ENCODE measurements at places on chromosomes 1 and 21.

DNA sequence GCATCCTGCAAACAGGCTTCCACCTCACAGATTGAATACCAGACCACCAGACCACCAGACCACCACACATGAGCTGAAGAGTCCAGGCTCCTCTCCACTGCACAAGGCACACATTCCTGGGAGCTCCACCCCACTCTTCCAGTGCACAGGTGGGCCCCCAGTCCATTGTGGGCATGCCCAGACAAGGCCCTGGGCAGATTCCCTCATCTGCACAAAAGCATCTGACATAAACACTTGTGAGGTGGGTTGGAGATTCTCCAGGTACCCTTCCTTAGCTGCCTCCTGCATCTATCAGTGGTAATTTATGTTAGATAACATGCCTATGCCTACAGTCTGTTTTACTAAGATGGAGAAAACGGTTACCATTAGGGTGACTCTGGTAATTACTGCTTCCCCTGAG, 11.6 kb upstream of the CTBS start:
- no peak for DNase-seq

DNA sequence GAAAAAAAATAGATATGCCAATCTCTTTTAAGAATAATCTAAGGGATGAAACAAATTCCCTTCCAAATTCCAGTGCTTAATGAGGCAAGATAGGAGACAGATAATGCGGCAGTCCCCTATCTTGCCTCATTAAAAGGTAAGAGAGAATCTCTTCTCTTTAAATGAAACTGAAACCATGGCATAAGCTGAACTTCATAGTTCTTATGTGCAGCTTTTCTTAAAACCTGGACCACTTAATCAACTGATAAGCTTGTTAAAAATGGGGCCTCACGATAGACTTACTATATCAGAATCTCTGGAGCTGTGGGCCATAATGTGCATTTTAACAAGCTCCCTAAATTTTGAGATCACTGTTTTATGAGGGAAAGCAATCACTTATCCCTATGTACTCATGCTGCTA, 79.2 kb downstream of the NIBAN1 start:
- DNase-seq: no peak

DNA sequence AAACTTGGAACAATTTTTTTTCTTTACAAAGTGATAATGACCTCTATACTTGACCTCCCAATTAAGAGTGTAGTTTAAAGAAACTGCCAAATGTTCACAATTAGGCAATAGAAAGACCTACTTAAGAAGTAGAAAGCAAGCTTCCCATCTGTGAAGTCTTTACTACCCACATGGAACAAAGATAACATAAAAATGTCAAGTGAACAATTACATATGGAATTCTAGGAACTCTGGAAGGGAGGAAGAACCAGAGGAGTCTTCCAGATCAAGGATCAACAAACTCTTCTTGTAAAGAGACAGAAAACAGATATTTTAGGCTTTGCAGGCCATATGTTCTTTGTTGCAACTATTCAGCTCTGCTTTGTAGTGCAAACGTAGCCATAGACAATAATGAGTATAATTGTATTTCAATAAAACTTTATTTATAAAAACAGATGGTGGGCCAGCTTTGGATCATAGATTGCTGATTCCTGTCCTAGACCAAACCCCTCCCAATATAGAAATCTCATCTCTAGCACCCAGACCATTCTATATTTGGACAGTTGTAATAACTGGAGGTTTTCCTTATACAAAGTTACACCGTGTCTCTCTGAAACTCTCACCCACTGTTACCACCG, 68.4 kb upstream of the MAGI3 start:
- no peak for DNase-seq

GRCh38 chr1:70509996-70510876, 99.2 kb downstream of the CTH start:
- DNase-seq: peak; percentile 14

GRCh38 chr21:34018910-34019309, 54.5 kb upstream of the MRPS6 start:
- no peak for DNase-seq

DNA sequence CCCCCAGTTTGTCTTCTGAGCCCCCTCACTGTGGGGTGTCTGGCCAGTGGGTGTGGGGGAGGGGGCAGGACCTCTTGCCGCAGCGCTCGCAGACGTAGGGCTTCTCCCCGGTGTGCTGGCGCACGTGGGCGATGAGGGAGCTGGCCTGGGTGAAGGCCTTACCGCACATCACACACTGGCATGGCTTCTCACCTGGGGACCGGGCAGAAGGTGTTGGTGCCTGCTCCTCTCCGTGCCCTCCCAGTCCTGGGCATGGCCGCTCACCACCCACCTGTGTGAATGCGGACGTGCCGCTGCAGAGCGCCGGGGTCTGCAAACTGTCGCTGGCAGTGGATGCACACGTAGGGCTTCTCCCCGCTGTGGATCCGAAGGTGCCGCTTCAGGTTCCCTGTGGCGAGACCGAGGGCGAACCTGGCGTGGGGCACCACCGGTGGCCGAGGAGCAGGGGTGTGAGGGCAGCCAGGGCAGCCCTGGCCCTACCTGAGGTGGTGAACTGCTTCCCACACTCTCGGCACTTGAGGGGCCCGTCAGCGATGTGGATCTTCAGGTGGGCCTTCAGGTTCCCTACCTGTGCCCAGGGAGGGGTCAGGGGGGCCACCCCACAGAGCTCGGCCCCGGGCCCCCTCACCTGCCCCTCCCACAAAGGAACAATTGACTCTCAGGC, 32.4 kb downstream of the ZBTB17 start:
- DNase-seq: no peak

DNA sequence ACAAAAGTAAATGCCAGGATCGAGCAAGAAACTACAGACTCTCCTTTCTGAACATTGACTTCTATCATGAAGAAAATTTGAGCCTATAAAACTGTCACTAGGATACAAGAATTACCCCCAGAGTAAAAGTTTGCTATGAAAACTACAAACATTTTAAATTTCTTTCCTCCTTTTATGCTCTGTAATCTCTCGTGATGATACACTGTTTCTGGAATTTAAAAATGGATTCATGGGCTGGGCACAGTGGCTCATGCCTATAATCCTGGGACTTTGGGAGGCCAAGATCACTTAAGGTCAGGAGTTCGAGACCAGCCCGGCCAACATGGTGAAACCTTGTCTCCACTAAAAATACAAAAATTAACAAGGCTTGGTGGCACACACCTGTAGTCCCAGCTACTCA, 181.3 kb downstream of the ZNF281 start:
- DNase-seq: no peak

GRCh38 chr21:34857874-34858273, 189.1 kb downstream of the CLIC6 start:
- DNase-seq: no peak

GRCh38 chr1:211978596-211978995, 56.8 kb downstream of the INTS7 start:
- DNase-seq: no peak

DNA sequence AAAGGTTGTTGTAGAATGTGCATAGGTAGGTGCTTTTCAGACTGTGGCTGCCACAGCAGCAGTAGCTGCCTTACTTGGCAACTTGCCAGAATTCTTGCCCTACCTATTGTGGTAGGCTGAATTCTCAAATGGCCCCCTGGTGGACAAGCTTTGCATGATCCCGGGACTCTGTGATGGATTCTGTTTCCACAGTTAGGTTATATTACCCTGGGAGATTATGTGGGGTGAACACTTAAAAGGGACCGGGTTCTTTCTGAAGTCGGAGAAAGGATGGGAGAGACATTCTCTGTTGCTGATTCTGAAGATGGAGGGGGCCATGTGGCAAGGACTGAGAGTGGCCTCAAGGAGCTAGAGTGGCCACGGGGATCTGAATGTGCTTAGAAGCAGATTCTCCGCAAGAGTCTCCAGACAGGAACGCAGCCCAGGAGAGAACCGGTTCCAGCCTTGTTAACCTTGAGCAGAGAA, 32.1 kb upstream of the KCNE1 start:
- DNase-seq: no peak

DNA sequence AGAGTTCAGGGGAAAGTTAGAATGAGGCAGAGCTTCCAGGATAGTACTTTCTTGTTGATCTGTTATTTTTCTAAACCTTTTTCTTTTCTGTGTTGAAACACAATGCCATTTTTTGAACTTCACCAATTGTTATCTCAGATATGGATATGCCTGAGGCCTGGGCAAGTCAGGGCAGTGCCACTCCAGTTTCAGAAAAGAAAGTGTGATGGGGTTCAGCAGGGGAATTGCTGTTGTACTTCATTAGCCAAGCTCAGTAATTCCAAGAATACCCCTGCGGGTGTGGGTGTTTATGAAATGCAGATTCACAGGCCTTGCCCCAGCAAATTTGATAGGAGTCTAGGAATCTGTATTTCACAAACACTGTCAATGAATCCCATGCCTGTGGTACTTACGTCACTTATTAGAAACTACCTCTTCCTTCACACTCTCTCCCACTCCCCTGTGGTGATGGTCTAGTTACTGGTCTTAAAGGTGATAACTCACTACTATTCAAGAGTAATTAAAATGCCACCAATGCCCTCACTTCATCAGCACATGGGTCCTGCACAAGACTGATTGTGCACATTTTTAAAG, 142.3 kb downstream of the PBX1 start:
- DNase-seq: no peak

DNA sequence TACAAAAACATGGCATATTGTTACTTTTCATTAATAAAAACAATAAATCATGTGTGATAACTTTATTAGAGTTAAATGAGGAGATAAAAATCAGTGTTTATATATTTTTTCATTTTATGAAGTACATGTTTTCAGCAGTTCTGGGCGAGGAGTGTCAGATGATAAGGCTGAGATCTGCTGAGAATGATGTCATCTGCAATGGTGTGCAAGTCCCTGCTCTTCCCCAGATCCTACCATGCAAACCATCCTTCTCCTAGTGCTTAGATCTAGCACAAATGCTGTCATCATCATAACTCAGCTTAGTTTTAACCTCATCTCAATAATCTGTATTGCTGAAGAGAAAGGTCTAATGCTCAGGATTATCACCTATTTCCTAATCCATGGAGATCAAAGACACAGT, 214.4 kb upstream of the DAB1 start:
- DNase-seq: no peak

DNA sequence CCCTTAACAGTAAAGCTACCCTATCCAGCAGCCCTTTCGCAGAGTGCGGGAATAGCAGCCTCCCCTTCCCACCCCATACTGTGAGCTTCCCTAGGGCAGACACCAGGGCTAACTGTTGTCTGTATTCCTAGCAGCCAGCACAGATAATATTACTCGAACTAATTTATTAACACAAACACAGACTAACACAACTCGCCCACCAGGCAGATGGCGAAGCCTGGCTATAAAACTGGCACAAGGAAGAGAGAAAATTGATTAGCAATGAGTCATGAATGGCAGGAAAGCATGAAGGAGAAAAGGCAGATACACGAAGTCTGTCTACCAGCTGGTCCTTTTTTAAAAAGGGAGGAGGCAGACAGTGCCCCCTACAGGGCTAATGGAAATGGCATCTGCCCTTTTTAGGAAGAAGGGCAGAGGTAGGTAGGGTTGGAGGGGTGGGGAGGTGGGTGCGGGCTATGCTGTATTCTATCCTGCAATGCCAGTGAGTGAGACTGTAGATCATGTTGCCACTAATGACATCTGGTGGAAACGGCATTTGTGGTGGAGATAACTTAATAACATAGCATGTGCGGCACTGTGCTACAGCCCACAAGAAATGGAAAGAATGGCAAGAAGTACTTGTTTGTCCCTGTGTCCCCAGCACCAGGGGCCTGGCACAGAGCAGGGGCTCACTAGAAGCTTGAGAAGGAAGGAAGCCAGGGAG, 30.6 kb upstream of the CTPS1 start:
- no peak for DNase-seq

DNA sequence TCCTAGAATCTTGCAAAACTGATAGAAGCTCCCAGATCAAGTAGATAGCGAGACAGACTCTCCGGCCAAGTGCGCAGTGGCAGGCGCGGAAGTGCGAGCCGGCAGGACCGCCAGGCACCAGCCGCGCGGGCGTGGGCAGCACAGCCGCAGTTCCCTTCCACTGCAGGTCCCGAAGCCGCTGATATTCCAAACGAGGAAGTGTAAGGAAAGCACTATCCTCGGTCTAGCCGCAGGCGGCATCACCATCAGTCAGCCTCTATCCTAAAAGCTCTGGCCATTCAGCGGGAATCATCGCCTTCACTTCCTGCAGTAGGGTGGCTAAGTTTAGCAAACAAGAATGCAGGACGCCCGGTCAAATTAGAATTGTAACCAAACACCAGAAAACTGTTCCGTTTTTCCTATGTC, 710 bp downstream of the GLRX2 start:
- no peak for DNase-seq

DNA sequence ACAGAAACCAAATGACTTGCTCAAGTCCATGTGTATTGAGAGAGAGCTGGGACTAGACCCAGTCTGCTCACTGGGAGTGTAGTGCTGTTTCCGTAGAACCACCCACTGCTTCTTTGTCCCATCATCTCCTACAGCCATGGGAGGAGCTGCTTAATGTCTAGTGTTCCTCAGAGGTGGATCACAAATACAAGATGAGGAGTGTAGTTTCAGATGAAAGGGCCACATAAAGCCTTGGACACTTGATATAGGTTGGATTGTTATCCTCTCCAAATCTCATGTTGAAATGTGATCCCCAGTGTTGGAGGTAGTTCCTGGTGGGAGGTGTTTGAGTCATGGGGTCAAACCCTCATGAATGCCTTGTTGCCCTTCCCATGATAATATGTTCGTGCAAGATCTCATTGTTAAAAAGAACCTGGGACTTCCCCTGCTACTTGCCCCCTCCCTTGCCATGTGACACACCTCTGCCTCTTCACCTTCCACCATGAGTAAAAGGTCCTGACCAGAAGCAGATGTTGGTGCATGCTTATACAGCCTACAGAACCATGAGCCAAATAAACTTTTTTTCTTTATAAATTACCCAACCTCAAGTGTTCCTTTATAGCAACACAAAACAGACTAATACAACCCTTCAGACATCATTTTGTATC, 127.5 kb upstream of the DNAH14 start:
- DNase-seq: no peak

- no peak for DNase-seq
Observed at GRCh38 chr21:45502006-45502345, 40.3 kb downstream of the SLC19A1 start.

GRCh38 chr1:196970182-196970581, 7.2 kb upstream of the CFHR5 start:
- DNase-seq: no peak

DNA sequence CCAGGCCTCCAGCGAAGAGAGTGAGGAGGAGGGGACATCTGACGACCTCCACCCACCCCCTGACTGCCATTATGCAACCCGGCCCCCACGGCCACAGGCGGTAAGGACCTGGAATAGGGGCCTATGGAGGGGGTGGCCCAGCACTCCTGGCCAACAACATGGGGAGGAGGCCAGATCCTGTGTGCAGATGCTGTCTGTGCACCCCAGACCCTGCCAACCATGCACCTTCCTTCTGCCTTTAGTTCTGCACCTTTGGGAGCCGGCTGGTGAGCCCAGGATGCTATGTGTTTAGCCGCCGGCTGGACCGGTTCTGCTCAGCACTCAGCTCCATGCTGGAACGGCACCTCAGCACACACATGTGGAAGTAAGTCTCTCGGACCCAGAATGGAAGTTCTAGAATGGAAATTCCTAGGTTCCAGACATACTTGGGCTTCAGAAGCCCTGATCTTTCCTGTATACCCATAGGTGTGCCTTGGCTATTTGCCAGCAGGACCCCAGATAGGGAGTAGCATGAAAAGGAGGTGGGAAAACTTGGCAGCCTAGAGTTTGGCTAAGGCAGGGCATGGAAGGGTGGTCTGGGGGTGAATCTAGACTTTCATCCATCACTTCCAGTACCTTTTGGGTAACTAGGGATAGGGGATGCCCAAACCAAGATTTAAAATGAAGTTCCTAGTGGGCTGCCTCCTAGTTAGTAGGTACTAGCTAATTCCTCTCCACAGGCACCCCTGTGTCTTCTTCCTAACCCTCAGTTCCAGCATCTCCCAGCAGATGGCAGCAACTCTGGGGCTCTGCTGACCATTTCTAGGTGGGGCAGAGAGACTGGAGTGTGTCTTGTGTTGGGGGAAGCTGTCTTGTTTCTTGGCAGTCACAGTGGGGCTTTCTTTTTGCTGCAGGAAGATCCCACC, 3.6 kb upstream of the CYB561D1 start:
- DNase-seq: no peak
